ENCODE measurements at places on chromosomes 11 and 22.

GRCh38 chr11:117594721-117595120 lies 202.3 kb downstream of the DSCAML1 start:
- no peak for DNase-seq

GRCh38 chr11:47233989-47234668 lies 14.5 kb downstream of the ACP2 start:
- DNase-seq: no peak

DNA sequence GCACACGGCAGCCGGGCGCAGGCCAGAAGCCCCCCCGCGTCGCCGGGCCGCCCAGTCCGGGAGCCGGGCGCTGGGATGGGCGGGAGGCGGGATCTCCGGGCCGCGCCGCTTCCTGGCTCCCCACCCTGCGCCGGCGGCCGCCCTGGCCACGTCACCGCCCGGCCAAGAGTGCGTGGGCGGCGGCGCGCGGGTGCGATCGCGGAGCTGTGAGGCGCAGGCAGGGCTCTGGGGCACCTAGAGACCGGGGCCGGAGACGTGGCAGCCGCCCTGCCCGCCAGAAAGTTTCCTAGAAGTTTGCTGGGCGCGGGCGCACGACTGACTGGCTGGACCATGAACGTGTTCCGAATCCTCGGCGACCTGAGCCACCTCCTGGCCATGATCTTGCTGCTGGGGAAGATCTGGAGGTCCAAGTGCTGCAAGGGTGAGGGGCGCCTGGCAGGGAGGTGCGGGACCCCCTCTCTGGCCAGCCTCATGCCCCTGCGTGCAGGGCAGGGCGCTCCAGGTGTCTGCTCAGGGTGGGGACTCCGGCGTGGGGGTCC lies at the start of gene KDELR3:
Gene KDELR3, plus strand, starts transcription at position 193 of the 539 bp plus-strand sequence. Its CDS starts 138 bp downstream, at position 331.
- no peak for DNase-seq

DNA sequence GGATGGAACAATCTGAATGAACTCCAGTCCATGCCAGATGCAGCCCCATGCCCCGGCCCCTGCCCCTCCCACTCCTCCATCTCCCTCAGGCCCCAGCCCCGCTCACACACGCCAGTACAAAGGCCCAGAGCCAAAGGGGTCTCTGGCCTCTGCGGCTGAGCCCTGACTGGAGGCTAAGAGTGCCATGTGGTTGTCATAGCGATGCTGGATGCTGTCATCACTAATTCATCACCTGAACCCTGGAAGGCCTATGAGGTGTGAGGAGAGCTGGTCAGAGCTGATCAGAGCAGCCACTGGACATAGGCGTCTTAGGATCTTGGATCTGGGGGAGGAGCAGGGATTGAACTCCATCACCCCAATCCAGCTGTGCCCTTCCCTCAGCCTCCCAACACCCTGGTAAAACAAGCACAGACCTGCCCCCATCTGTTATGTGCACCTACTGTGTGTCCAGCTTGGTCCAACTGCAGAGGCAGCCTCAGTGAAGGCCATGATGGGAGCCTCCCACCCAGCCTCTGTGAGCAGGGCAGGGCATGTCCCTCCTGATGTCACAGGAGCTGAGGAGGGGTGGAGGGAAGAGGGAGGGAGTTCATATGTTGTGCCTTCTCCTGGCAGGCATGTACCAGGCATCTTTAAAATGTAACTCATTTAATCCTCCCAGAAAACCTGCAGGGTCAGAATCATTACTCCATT lies 16.7 kb downstream of the PDE2A start:
- DNase-seq: no peak

DNA sequence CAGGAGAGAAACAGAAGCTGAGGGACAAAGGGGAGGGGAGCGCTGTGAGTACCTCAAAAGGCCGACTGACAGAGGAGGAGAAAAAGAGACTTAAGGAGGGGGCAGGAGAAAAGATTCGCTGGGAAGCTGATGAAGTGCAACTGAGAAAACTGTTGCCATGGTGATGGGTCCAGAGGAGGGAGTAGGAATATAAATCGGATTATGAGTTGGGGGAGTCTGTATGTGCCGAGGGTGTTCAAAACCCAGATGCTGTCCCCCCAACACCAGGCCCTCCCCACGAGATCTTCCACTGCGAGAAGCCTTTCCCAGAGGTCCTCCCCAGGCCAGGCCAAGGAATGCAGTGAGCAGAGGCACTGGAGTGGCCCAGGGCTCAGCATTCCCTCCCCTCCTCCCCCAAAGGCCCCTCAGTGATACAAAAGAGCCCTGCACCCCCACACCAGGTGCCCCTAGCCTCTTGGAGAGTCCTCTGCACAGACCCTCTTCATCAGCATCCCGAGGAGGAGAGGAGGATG lies 13.7 kb upstream of the BCL9L start:
- no peak for DNase-seq

GRCh38 chr11:109196016-109196415 lies 226.0 kb upstream of the C11orf87 start:
- no peak for DNase-seq

GRCh38 chr22:49345896-49346295 lies 481.8 kb downstream of the BRD1 start:
- no peak for DNase-seq

DNA sequence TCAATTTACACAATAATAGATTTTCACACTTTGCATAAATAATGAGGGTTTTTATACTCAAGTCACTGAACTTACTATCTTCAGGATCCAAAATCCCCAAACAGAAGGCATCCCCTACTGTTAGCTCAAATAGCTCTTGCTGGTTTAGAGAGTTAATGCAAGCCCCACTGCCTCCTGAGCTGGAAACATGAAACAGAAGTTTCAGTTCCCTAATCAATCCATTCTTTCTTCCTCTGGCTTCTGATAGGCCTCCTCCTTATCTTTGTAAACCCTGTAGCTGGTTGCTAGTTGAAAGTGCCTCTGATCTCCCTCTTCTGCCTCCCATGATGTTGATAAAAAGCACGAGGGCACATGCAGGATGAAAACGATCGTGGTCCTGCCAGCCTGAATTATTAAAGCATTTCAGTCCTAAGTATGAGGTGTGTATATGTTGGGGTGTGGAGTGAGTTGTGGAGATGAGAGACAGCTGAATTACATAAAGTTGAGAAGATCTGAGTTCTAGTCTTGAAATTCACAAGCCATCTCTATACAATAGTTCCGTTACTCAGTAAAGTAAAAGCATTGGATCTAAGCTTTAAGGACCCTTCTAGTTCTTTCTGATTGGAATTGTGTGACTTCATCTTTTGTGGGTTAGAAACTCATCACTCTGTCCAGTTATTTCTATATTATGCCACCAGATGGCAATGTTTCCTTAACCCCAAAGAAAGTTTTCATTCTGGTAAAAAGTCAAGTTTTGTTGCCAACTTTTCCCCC lies 35.0 kb upstream of the EHF start:
- peak; percentile 68 for DNase-seq

Measured in NCI-H748 treated with DMSO at 0.1 percent for 48 hours (cell line).